ENCODE measurements at places on chromosomes 4 and X. TPM values are rescaled to one million over a fixed set of nuclear protein-coding genes. Genes with fewer than 3 reads are reported as not detected.
A peak's percentile ranks its signal among the peaks of the same experiment; 100 is the strongest.

CXCL6 gene
- total RNA-seq: 6.0 TPM

GAGE12J gene
- not detected for total RNA-seq

NAP1L2 gene
- 2.3 TPM for total RNA-seq

TEC gene
- total RNA-seq: 1.2 TPM

DNA sequence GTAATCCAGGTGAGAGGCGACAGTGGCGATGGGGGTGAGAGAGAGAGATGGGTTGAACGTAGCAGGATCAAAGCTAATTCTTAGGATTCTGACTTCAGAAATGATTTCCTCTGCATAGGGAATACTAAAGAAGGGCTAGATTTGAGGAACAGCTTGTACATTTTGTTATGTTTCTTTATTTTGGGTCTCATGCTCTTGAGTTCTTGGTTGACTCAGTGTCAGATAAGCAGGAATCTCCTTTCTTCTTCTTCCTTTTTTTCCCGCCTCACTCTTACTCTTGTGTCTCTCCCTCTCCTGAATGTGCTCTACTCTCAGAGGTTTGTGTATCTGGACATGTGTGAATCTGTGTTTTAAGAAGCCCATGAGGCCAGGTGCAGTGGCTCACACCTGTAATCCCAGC is 36.4 kb downstream of the FAM193A start:
- no peaks in the 10 kb centered on the region for H3K27me3 ChIP-seq
- H3K4me3 ChIP-seq: no peak overlapping the region
- no peaks in the 10 kb centered on the region for H3K4me1 ChIP-seq
- H3K36me3 ChIP-seq: no peaks in the 10 kb centered on the region
- H3K27ac ChIP-seq: no peak overlapping the region

DNA sequence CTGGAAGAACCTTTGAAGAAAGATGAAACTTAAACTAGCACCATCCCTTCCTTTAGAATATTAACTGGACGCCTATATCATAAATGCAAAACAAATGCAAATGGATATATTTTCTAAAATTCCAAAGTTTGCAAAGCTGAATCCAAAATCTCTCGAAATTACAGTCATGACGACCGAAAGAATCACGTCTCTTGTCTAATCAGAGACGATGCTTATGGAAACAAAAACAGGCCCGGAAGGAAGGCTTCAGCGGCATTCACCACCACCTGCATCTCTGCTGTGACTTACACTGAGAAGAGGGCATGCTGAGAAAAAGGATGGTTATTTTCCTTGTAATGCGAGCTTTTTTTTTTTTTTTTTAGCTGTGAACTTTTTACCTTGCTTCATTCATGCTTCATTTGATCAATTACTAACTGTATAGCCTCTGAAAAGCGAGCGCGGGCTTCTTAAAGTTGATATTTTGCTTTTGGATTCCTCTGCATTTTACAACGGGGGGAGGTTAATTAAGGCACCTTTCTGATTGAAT is 209.3 kb downstream of the SOWAHB start:
- no peaks in the 10 kb centered on the region for H3K36me3 ChIP-seq
- H3K4me1 ChIP-seq: peaks cover 29% of the 10 kb centered on the region
- peak overlapping the region; percentile 90 for H3K27ac ChIP-seq
- H3K27me3 ChIP-seq: no peaks in the 10 kb centered on the region

GRCh38 chrX:40359593-40359992 is 221.2 kb upstream of the ATP6AP2 start:
- no peak for DNase-seq
- no peaks in the 10 kb centered on the region for H3K36me3 ChIP-seq
- no peaks in the 10 kb centered on the region for H3K4me1 ChIP-seq
- no peak overlapping the region for H3K27ac ChIP-seq

DNA sequence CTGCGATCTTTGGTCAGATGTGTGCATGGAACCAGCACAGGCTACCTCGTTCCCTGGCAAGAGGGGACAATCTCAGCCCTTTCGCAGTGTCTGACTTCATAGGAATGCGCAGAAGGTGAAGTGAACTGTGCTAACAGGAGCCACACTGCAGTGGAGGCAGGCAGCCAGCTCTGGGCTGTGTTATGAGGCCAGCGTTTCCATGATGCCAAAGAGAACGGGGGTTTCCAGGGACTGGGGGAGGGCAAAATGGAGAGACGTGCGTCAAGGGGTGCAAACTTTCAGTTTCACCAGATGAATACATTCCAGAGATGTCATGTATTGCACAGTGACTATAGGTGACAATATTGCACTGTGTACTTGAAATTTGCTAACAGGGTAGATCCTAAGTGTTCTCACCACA is 30.4 kb downstream of the CLDN34 start:
- H3K27ac ChIP-seq: no peak overlapping the region
- H3K4me1 ChIP-seq: no peaks in the 10 kb centered on the region
- no peak for DNase-seq
- H3K4me3 ChIP-seq: no peak overlapping the region
- H3K27me3 ChIP-seq: no peaks in the 10 kb centered on the region
- no peaks in the 10 kb centered on the region for H3K36me3 ChIP-seq

- DNase-seq: no peak
- H3K4me3 ChIP-seq: no peak overlapping the region
- no peaks in the 10 kb centered on the region for H3K27me3 ChIP-seq
These were observed 46.0 kb upstream of the C1QTNF7 start for GRCh38 chr4:15381806-15382338.

DNA sequence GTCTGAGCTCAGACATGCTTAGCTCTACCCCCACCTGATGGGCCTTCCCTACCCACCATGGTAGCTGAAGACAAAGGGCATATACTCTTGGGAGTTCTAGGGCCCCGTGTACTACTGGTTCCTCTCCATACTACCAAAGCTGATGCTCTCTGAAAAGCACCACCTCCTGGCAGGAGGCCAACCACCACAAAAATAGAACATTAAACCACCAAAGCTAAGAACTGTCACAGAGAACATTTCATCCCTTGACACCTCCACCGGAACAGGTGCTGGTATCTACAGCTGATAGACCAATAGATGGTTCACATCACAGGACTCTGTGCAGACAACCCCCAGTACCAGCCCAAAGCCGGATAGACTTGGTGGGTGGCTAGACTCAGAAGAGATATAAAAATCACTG is 13.4 kb downstream of the EDA2R start:
- H3K4me3 ChIP-seq: no peak overlapping the region
- H3K27me3 ChIP-seq: no peaks in the 10 kb centered on the region
- no peak overlapping the region for H3K27ac ChIP-seq

DNA sequence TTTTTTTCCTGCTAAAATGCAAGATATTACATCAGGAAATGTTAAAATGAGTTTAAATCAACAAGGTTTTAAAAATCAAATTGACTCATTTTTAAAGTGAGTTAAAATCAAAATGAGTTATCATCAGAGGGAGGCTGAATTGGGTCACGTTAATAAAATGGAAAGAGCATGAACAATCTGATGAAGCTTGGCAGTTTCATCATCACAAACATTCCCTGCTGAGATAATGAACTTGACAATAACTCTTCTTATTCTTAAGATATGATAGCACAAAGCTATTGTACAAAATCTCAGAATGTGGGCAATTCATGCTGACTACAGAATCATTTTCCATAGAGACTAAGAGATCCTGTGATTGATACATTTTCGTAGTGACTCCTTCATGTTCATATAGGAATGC is 1086.7 kb downstream of the STIM2 start:
- no peak overlapping the region for H3K27ac ChIP-seq
- H3K27me3 ChIP-seq: no peaks in the 10 kb centered on the region
- H3K4me3 ChIP-seq: no peak overlapping the region
- DNase-seq: no peak
- H3K4me1 ChIP-seq: no peaks in the 10 kb centered on the region

DNA sequence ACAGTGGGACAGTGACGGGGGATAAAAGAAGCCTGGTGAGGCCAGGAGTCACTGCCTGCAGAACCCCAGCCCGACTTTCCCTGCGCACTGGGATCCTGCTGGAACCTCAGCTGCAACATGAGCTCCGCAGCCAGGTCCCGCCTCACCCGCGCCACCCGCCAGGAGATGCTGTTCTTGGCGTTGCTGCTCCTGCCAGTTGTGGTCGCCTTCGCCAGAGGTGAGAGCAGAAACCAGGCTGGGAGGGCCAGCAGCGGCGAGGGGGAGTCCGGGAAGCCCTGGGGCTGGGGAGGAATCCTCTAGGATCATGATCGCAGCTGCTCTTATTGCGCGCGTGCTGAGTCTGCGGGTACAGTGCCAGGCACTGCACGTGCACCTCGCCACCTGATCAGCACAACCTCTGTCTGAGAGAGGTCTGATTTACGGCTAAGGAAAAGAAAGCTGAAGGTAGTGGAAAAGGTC is at the start of gene PF4V1:
Gene PF4V1 (plus strand): TSS at position 51 of the 459 bp plus-strand sequence. CDS start 67 bp downstream, at position 118.
- DNase-seq: peak; percentile 26
- H3K27ac ChIP-seq: no peak within 1 kb of the TSS
- H3K27me3 ChIP-seq: peaks cover 27% of the 10 kb centered on the region
- H3K4me3 ChIP-seq: no peak within 1 kb of the TSS
- H3K36me3 ChIP-seq: no peaks in the 10 kb centered on the region
- H3K4me1 ChIP-seq: no peaks in the 10 kb centered on the region

DNA sequence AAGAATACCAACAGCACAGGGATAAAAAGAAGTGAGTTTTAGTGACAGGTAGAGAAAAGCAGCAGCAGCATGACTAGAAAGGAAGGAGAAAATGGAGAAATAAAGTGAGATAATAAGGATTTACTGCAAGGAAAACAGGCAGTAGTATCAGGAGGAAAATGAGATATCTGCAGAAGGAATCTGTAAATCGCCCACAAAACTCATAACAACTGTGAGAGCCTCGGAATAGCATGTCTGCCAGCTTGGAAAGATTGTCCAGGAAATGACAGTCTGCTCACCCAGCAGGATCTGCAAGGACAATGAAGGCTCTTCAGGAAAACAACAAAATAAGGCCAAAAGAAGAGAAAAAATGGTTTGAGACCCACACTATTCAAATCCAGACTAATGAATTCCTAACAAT is 47.4 kb downstream of the CXXC4 start:
- no peak overlapping the region for H3K27ac ChIP-seq
- peaks cover 6% of the 10 kb centered on the region for H3K4me1 ChIP-seq
- H3K36me3 ChIP-seq: no peaks in the 10 kb centered on the region
- H3K27me3 ChIP-seq: no peaks in the 10 kb centered on the region
- DNase-seq: no peak
- no peak overlapping the region for H3K4me3 ChIP-seq

DNA sequence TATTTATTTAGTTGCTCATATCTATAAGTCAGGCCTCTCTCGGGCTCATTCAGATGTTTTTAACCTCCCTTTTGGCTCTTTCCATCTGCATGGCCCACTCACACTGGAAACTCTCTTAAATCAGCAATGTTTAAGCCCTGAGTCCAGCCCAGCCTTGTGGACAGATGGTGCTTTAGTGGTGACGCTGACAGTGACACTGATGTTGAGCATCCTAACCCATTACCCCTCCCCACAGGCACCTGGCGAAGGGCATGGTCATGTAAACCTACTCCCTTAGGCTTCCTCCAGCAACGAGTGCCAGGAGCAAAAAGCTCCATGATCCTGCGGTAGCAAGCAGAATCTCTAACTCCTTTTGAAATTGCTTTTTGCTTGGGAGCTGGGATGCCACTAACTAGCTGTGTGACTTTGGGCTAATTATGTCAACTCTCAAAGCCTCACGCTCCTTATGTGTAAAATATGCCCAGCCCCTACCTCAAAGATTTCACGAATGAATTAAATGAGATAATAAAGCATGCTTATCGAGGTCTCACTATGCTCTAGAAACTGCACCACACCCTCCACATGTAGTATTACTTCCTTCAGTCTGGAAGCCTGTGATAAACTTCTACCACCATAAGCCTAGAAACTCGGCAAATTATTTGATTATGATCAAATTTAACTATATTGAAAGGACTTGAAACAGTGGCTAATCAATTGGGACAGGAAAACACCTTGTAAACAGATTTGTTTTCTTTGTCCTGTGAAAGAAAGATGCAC is 569.4 kb downstream of the BCOR start:
- H3K4me3 ChIP-seq: no peak overlapping the region
- H3K36me3 ChIP-seq: no peaks in the 10 kb centered on the region
- no peaks in the 10 kb centered on the region for H3K4me1 ChIP-seq
- no peak for DNase-seq
- H3K27me3 ChIP-seq: no peaks in the 10 kb centered on the region

- H3K36me3 ChIP-seq: no peaks in the 10 kb centered on the region
These were observed 156.6 kb downstream of the FGF16 start for GRCh38 chrX:77603635-77604336.

DNA sequence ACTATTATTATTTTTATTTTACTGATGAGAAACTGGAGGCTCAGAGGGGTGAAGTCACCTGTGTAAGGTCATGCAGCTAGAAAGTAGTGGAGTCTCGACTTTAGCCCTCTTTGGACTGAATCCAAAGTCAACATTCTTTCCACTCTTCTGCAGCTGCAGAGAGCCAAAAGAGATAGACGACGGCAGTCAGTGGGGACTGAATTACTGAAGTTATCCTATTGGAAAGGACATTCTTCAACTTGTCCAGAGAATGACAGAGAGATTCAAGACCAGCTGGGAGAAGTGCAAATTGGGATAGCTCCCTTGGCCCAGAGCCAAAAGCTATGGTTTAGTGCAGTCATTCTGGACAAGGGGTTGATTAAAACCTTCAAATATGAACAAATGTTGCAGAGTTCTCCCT is 42.5 kb downstream of the VGLL1 start:
- H3K4me1 ChIP-seq: no peaks in the 10 kb centered on the region
- DNase-seq: peak; percentile 16
- H3K4me3 ChIP-seq: no peak overlapping the region
- H3K27ac ChIP-seq: no peak overlapping the region
- H3K36me3 ChIP-seq: no peaks in the 10 kb centered on the region
- H3K27me3 ChIP-seq: no peaks in the 10 kb centered on the region

DNA sequence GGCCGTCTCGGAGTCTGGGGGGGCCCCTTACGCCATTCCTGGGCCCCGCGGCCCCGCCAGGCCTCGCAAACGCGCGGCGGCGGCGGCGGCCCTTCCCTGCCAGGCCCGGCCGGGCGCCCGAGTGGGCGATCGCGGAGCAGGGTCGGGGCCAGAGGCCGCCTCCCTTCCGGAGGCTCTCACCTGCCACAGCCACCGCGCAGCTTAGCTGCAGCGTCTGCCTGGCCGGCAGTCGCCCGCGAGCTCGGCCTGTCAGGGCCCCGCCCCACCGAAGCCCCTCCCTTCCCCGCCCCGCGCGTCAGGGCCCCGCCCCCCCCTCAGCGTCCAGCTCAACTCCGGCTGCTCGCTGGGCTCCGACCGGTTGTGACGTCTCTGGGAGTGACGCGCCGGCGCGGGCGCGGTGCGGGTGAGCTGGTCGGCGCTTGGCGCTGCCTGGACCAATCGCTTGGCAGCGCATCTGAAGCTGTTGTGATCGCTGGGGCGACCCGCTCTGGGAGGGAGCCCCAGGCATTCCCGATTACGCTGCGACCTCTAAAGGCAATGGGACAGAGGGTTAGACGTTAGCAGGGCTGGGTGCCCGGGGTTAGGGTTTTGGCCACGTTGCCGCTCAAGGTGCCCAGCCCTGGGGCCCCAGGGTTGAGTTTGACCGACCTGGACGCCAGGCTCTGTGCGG is at the start of gene SLC10A3:
Gene SLC10A3 (minus strand): TSS at position 216 of the 670 bp plus-strand sequence. CDS start 1,689 bp downstream, outside the sequence.
- peaks cover 2% of the 10 kb centered on the region for H3K4me1 ChIP-seq
- H3K27ac ChIP-seq: peak within 1 kb of the TSS; percentile 97
- peak; percentile 95 for DNase-seq
- no peaks in the 10 kb centered on the region for H3K27me3 ChIP-seq
- H3K4me3 ChIP-seq: peak within 1 kb of the TSS; percentile 46

GRCh38 chr4:87950936-87951511 is 24.5 kb upstream of the SPP1 start:
- no peaks in the 10 kb centered on the region for H3K27me3 ChIP-seq
- no peak for DNase-seq
- H3K4me1 ChIP-seq: no peaks in the 10 kb centered on the region
- H3K36me3 ChIP-seq: no peaks in the 10 kb centered on the region
- no peak overlapping the region for H3K27ac ChIP-seq

GRCh38 chr4:139450586-139450985 is 3.3 kb upstream of the RAB33B start:
- H3K36me3 ChIP-seq: no peaks in the 10 kb centered on the region
- no peak for DNase-seq
